ENCODE measurements at places on chromosomes 5 and 9. TPM values are rescaled to one million over a fixed set of nuclear protein-coding genes. Genes with fewer than 3 reads are reported as not detected.

The LEAP2 gene
- 3.8 TPM for total RNA-seq

The AK8 gene
- total RNA-seq, result 0.17 TPM

The KIF2A gene
- total RNA-seq, result 176 TPM

The CDO1 gene
- 0.61 TPM for total RNA-seq

The ARID3C gene
- total RNA-seq, result 0.49 TPM

The FOXD4 gene
- 0.20 TPM for total RNA-seq

The PCDHGA10 gene
- total RNA-seq, result 0.27 TPM

Measured in T-helper 1 cell treated with Interleukin-12 subunit alpha and Interleukin-12 subunit beta and Interleukin-4 antibody, amounts not matched to agents 30 ng/mL and 1 ng/mL, for 36 hours (primary cell).